ENCODE measurements at places on chromosomes 2 and 18. TPM values are rescaled to one million over a fixed set of nuclear protein-coding genes. Genes with fewer than 3 reads are reported as not detected.

The SALL3 gene
- total RNA-seq, result 2.2 TPM

DNA sequence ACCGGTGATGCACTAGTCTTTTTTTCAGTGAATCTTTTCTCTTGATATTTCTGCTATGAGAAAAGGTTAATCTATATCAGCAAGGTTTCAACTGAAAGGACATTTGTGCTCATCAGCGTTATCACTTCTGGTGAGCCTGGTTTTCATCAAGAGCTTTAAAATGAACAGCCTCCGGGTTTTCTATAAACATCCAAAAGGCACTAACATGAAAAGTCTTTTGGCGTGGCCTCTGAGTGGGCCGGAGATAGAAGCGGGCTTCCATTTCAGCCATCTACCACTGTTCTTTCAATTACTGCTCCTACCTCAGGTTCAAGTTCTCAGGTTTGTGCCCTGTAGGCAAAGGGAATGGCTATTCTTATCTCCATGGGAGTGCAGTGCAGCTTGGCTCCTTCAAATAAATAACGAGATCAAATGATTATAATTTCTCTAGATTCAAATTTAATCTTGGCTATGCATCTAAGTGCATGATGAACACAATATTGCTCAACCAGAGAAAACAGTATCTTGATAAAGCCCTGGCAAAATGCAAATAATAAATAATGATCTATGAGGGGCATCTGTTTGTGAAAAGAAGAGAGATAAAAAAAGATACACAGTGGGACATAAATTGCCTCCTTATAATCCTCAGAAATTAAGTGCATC is 314.8 kb downstream of the CDH2 start:
- peak; percentile 17 for DNase-seq

GRCh38 chr2:23563151-23563550 is 178.2 kb downstream of the KLHL29 start:
- no peak for DNase-seq

DNA sequence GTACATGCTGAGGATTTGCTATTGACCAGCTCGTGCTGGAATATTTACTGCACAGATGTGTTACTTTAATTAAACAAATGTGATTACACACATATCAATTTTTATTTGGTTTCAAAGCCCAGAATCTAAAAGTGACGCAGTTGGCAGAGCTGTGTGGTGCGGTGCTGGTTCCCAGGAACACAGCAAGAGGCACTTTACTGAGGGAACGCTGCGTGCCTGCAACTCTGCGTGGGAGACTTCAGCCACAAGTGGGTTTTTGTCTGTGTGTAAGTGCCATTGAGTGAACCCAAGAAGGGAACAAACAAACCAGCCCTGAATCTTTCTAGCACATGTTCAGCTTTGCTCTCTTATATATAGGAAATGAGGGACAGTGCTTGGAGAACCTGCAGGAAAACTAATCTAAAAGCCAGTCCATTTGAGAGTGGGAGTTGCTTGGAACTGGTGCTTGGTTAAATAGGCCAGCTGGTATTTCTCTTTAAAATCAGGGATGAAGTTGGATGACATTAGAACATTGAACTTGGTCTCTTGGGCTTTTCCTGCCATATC is 196.6 kb upstream of the CELF4 start:
- no peak for DNase-seq

GRCh38 chr2:232523402-232523681 is 2.6 kb upstream of the CHRND start:
- DNase-seq, result no peak

DNA sequence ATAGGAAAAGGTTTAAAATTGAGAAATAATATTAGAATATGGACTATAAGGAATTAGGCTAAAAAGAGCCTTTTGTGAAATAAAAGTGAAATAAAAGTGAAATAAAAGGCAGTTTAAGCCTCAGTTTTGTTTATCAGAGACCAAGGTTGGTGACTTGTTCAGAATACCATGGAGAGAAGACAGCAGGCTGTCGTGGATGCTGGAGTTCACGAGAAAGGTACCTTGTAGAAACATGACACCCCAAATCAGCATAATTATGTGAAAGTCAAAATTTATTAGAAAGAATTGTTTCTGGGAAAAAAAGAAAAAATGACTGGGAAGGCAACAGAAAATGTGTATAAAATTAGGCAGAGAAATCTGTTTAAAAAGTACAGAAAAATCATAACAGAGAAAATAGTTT is 46.5 kb upstream of the SPAG16 start:
- no peak for DNase-seq

The TWIST2 gene
- 20.5 TPM for total RNA-seq

- no peak for DNase-seq
Measured at GRCh38 chr2:220552790-220553535, 925.5 kb downstream of the SLC4A3 start.

DNA sequence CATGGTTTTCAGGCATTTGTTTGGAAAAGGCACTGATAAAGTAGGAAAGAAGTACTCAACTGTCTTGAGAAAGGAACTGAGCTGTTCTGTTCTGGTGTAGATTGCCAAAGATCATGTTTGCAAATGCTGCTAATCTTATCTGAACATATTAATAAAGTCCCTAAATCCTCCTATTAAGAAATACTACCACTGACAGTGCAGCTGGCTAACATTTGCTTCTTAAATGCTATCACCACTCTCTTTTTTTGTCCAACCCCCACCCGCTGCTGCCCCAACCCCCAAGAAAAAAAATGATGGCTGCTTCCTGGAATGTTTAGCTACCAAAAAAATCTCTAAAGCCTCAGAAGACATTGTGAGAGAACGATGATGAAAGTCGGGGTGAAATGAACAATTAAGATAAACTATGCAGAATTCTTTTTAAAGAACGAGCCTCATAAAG is 130.7 kb downstream of the CCBE1 start:
- DNase-seq, result peak; percentile 62

- no peak for DNase-seq
Measured at GRCh38 chr18:49926106-49926745, 112.9 kb upstream of the ACAA2 start.

DNA sequence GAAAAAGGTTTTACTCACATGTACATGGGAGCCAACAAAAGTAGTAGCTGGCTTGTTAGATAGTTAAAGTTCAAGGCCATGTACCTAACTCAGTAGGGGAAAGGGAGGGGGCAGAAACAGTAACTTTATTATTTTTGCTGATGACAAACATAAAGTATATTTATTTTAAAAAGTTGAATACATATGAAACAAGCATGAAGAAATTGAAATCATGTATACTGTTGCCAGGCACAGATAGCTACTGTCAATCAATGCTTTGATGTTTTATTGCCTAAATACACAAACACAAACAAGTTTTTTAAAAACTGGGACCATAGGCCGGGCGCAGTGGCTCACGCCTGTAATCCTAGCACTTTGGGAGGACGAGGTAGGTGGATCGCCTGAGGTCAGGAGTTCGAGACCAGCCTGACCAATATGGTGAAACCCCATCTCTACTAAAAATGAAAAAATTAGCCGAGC is 7.6 kb upstream of the PSD4 start:
- DNase-seq, result no peak

The ABCG5 gene
- not detected for total RNA-seq

- no peak for DNase-seq
Measured at GRCh38 chr2:17894556-17894955, 16.1 kb downstream of the KCNS3 start.

DNA sequence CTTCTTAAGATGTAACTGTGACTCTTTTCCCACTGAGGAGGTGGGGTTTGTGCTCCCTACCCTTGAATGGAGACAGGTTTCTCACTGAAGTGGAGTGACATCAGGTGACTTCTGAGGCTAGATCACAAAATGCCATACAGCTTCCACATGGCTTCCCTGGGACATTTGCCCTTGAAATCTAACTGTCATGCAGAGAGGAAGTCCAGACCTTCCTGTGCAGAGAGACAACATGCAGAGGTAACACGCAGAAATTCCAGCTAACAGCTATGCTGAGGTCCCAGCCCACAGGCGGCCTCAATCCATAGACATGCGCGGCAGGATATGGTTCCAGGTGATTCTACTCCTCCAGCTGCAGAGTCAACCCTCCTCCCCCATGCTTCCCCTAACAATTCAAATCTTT is 119.0 kb downstream of the TRIB2 start:
- DNase-seq, result no peak

- no peak for DNase-seq
Measured at GRCh38 chr2:57674025-57674424, 372.6 kb upstream of the VRK2 start.

DNA sequence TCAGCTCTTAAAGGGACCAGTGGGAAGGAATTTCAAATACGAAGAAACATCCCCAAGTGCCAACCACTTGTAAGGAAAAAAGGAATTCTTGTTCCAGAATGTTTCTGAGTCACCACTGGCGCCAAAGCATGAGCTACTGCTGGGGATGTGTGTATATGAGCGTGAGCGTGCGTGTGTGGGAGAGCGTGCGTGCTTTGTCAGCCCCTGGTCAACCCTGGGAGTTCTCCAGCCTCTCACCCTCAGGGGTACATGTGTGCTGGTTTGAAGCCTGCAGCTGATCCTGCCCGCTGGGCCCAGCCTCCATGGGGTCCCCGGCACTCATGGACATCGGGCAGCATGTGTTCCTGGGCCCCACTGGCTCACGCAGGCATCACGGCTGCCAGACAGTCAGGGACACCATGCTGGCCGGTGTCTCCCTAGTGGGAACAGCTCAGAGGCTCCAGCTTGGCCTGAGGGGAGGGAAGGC is 17.1 kb downstream of the HS6ST1 start:
- DNase-seq, result no peak

GRCh38 chr2:112636605-112637288 is 9.0 kb upstream of the SLC20A1 start:
- no peak for DNase-seq

- peak; percentile 7 for DNase-seq
Measured at GRCh38 chr2:149652526-149652925, 65.0 kb upstream of the MMADHC start.

The GNAL gene
- 6.1 TPM for total RNA-seq

- DNase-seq, result no peak
Measured at GRCh38 chr18:22015156-22015555, 154.2 kb upstream of the GATA6 start.

The RPRM gene
- 5.6 TPM for total RNA-seq

DNA sequence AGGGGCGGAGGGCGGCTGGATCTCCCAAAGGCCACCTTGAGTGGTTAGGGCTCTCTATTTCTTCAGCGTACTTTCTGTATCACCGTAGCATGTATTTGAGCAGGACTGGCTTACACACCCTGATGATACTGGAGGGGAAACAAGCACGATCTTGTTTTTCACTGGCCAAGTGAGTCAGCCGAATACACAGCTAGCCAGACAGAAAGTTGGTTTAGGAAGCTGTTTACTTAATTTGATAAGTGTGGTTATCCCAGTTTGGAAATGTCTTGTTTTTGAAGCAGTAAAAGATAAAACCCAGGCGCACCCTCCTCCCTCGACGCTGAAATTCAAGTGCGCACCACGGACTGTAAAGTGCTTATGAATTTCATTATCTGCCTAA is 582 bp downstream of the RIOK3 start:
- peak; percentile 6 for DNase-seq

GRCh38 chr18:62576845-62577512 is 54.2 kb downstream of the ZCCHC2 start:
- no peak for DNase-seq

- no peak for DNase-seq
Measured at GRCh38 chr2:190340369-190340768, 3.0 kb upstream of the INPP1 start.

- DNase-seq, result no peak
Measured at GRCh38 chr18:79366177-79367094, 29.3 kb upstream of the NFATC1 start.

The CXCR2 gene
- total RNA-seq, result 0.48 TPM

DNA sequence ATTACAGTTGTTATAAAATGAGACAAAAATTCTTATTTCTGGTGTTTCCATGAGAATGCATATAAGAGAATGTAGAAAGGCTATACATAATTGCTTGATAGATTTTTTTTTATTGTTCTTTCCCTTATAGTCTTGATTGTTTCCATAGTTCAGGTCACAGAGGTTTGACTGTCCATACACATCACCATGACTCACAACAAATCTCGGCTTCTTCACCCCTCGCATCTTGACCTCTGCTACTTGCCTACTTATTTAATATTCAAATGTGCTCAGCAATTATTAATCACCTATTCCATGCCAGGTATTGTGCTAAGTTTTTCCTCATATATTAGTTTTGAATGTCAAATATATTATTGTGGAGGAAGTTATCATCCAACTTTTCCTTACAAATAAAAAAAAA is 789.6 kb downstream of the RNF144A start:
- DNase-seq, result no peak

The MOGAT1 gene
- not detected for total RNA-seq

GRCh38 chr2:212494418-212495020 is 44.1 kb downstream of the ERBB4 start:
- no peak for DNase-seq

DNA sequence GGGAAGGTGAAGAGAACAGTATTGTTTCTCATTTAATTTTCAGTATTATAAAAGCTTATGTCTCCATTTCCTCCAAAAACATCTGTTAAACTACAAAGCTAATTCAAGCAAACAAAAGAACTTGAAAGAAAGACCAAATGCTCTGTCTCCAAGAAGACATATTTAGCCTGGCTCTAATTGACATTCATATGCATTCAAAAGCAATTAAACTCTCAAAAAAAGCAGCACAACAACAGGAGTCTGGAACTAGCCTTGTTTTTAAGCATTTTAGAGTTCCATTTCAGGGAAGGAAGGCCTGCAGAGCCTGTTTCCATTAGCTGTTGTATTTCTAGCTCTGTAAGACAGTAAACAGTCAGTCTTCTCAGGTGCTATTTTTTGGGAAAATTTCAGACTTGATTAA is 447.9 kb downstream of the TDRD15 start:
- DNase-seq, result no peak

DNA sequence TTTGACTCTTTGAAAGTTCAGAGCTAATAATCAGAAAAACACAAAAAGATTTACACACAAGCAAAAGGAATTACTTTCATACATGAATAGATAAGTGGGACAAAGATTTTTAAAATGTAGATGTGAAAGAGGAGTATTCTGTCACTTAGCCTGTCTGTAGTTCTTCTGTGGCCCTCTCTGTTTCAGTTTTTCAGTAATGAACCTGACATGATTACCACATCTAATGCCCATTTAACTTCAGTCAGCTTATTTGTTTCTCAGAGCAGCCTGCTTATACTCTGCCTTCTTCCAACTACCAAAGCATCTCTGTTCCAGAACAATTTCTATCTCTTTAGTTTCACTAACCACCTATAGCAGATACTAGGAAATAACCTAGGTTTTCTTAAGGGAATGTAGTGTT is 34.4 kb upstream of the ACADL start:
- no peak for DNase-seq

DNA sequence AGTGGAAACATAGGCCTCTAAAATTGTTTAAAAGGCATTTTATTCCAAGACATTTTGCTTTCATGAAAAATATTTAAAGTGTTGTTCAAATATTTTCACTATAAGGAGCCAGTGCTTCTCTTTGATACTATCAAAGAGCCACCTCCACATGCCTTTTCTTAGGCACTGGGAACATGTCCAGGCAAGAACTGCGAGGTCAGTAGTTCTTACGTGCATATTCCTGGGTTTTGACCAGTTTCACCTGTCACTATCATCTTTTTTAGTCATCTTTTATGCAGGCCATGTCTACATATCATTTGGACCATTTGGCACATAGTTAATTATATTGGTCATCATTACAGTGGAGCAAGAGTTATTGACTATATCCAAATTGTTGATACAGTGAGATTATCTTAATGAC is 195.3 kb downstream of the CCDC85A start:
- no peak for DNase-seq

GRCh38 chr2:232534940-232535651 is 4.4 kb upstream of the CHRNG start:
- DNase-seq, result no peak

Data from urinary bladder (tissue), 4 donors.